ENCODE measurements at places on chromosomes 4 and X. TPM values are rescaled to one million over a fixed set of nuclear protein-coding genes. Genes with fewer than 3 reads are reported as not detected.

- DNase-seq = no peak
- peaks cover 6% of the 10 kb centered on the region for H3K4me1 ChIP-seq
- H3K27ac ChIP-seq = no peak overlapping the region
- peaks cover 9% of the 10 kb centered on the region for H3K27me3 ChIP-seq
Observed at GRCh38 chrX:24339911-24340310, 20.5 kb upstream of the SUPT20HL1 start.

- H3K4me3 ChIP-seq = no peak overlapping the region
- no peaks in the 10 kb centered on the region for H3K27me3 ChIP-seq
- H3K4me1 ChIP-seq = no peaks in the 10 kb centered on the region
- DNase-seq = no peak
- H3K36me3 ChIP-seq = no peaks in the 10 kb centered on the region
Observed at GRCh38 chr4:82652062-82652461, 90.3 kb upstream of the TMEM150C start.

GRCh38 chr4:111697176-111697942, 447.9 kb upstream of the FAM241A start:
- no peaks in the 10 kb centered on the region for H3K27me3 ChIP-seq
- no peak for DNase-seq
- no peaks in the 10 kb centered on the region for H3K36me3 ChIP-seq
- H3K4me3 ChIP-seq = no peak overlapping the region
- H3K4me1 ChIP-seq = no peaks in the 10 kb centered on the region
- H3K27ac ChIP-seq = no peak overlapping the region

DNA sequence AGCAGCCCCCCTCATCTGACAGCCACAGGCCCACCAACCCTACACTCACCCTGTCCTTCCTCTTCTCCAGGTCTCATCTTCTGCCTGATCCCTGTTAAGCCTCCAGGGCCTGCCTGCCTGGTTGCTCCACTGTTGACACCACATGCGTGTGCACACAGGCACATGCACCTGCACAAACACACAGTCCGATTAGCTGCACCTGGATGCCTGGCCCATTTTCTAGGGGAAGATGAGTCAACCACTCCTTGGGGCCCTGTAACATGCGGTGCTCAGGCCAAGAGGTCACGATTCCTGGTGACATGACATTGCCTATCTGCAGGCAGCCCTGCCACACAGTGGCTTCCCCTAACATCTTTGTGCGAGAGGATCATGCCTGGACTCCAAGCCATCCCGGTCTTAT, 498.4 kb downstream of the BCOR start:
- DNase-seq = no peak
- H3K27me3 ChIP-seq = no peaks in the 10 kb centered on the region
- H3K4me1 ChIP-seq = no peaks in the 10 kb centered on the region
- H3K4me3 ChIP-seq = no peak overlapping the region
- no peak overlapping the region for H3K27ac ChIP-seq

GRCh38 chr4:86386817-86387415, 27.1 kb upstream of the MAPK10 start:
- H3K36me3 ChIP-seq = no peaks in the 10 kb centered on the region
- no peaks in the 10 kb centered on the region for H3K4me1 ChIP-seq
- no peaks in the 10 kb centered on the region for H3K27me3 ChIP-seq
- no peak overlapping the region for H3K27ac ChIP-seq

The CXorf49 gene
- polyA plus RNA-seq = not detected

Data from naive thymus-derived CD8-positive, alpha-beta T cell (primary cell).